ENCODE measurements at places on chromosomes 1 and 21.

GRCh38 chr21:37000381-37000780 lies 6.1 kb upstream of the RIPPLY3 start:
- no peak for DNase-seq

GRCh38 chr1:25615172-25615541 lies 1.4 kb upstream of the MAN1C1 start:
- no peak for DNase-seq

DNA sequence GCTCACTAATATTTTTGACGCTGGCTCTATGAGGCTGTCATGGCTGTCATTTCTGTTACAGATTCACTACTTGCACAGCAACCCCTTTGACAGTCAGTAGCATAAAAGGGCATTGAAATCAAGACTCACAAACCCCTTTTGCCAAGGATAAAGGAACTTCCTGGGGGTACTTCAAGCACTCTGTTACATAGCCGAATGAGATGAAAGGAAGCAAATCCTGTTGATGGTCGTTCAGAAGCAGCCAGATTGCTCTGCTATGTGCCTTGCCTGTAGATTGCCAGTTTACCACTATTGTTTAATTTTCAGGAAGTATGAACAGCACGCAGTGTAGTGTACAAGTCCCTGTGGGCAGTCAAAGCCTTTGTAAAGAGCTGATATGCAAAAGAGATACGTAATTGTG lies 296.2 kb downstream of the LRRIQ3 start:
- no peak for DNase-seq

- no peak for DNase-seq
These were observed 30.8 kb downstream of the SERBP1 start for GRCh38 chr1:67399199-67399993.

GRCh38 chr1:211548321-211549091 lies 30.5 kb downstream of the SLC30A1 start:
- DNase-seq, result no peak

DNA sequence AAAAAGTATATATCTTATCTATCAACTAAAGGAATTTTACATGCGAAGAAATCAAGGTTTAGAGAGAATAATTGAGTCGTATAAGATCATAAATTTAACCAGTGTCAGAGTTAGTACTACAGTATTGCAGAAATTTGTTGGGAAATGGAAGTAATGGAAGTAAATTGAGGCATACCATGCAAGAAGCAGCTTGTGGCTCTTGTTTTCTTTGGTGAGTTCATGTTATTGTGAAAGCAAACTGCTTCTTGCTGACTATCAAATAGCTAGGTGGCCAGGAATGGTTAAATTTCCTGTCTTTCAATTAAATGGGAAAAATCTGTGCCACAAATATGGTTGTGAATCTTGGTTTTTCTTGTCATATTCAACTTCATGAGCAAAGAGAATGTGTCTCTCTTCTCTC lies 652.7 kb downstream of the LMO4 start:
- DNase-seq, result no peak

DNA sequence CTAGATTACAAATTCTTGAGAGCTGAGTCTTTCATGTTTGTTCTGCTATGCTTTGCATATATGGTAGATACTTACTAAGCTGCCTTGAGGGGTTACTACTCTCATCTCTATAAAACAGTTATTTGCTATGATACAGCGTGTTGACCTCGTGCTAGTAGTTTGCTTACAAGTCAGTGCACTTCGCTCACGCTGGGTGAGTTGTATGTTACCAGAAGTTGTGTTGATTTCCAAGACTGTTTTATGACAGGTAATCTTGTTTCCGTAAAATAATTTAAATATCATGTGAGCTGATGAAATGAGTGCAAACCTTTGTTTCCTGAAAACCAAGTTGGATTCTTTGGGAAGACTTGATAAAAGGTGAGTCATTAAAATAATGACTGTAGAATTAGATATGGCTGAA lies 7.3 kb downstream of the MRPS6 start:
- no peak for DNase-seq

DNA sequence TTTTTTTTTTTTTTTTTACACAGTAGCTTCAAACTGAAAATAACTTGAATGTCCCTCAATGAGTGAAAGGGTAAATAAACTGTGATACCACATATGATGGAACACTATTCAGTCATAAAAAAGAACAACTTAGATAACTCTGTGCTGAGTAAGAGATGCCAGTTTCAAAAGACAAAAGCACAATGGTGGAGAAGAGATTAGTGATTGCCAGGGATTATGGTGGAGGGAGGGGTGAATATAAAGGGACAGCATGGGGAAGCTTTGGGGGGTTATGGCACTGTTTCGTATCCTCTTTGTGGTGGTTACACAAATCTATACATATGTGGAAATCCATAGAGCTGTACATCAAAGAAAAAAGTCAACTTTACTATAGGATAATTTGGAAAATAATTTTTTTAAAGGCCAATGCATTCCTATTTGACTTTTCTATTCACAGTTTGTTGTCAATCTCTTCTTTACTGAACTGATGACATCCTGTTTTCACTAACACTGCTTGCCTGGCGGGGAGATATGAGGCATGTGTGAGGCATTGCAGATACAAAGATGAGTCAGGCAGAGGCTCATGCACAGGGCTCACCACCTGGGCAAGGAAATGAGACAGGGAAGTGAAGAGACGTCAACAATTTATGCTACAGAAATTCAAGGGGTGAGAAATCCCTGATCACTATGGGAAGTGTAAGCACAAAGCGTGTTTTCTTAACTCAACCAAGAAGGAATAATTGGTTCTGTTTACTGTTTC lies 302.7 kb downstream of the DUSP10 start:
- peak; percentile 52 for DNase-seq

DNA sequence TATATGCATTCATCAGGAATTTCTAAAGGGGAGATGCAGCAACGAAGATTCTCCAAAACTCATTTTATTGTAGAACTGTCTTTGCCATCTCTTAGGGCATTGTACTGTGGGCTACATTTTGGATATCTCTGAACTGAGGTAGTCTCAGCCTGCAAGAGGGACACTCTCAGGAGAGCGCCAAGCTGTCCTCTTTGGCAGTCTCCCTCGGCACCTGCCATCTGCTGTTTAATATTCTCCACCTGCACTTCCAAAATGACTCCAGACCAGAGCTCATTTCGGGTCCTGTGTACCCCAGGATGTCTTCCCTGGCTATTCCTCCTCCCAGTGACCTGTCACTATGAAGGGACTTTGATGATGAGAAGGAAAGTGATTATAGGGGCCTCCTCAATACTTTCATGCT lies 356.3 kb upstream of the C1orf174 start:
- DNase-seq, result no peak

- DNase-seq, result no peak
These were observed 155.7 kb upstream of the CAMK1G start for GRCh38 chr1:209427811-209428210.

DNA sequence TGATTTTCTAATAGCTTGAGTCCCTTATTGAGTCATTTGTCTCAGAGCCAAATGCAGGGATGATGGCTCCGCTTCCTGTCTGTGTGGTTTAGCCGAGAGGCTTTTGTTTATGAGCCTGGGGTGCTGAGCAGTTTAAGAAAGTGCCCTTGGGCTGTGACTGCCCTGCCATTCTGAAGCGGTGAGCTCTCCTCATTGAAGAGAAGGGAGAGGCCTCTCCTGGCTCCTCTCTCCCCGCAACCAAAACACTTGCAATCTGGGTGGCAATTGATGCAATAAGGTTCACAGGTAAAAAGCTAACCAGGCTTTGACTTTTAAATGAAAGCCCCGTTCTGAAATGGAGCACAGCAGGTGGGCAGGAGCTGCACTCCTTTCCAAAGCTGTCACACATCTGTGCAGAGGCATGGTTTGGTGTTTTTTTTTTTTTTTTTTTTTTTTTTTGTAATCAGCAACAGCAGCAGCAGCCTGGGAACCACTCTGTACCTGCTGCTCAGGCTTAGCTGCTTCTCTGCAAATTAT lies 403.7 kb downstream of the SIPA1L2 start:
- DNase-seq, result peak; percentile 28

- DNase-seq, result no peak
These were observed 3.7 kb upstream of the TMEM39B start for GRCh38 chr1:32068957-32069588.

DNA sequence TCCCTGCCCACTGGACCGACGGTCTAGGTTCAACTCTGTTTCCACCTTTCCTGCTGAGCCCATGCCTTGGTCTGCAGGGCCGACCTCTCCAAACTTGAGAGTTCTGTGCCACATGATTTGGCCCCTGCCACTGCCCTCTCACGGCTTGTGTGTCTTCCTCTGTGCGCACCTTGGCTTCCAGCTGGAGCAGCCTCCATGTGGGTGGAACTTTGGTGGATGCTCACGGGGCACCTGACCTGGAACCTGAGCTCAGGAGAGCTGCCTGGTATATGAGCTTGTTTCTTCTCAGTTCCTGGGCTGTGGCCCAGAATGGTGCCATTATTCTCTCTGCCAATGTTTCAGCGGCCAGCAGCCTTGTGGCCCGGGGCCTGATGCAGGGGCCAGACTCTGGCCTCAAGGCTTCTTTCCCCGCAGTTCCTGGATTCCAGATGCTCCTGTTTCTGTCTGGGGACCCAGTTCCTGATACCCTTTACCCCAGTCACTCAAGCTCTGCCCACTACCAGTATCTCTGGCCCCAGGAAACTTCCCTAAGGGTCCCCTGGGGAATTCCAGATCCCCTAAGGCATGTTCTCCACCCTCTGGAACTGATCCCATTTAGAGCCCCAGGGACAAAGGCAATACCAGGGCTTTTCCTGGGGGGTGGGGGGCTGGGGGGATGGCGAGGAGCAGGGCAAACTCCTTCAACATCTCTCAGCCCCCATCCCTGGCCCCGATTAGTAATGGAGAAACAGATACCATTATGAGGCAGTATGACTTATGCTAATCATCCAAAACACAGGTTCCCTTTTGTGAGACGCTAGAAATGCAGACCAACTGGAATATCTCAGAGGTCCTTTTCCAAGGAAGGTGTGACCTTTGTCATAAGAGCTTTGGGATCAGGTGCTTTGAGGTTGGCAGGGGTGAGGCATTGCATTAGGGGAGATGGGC lies 11.1 kb downstream of the QSOX1 start:
- DNase-seq, result no peak

DNA sequence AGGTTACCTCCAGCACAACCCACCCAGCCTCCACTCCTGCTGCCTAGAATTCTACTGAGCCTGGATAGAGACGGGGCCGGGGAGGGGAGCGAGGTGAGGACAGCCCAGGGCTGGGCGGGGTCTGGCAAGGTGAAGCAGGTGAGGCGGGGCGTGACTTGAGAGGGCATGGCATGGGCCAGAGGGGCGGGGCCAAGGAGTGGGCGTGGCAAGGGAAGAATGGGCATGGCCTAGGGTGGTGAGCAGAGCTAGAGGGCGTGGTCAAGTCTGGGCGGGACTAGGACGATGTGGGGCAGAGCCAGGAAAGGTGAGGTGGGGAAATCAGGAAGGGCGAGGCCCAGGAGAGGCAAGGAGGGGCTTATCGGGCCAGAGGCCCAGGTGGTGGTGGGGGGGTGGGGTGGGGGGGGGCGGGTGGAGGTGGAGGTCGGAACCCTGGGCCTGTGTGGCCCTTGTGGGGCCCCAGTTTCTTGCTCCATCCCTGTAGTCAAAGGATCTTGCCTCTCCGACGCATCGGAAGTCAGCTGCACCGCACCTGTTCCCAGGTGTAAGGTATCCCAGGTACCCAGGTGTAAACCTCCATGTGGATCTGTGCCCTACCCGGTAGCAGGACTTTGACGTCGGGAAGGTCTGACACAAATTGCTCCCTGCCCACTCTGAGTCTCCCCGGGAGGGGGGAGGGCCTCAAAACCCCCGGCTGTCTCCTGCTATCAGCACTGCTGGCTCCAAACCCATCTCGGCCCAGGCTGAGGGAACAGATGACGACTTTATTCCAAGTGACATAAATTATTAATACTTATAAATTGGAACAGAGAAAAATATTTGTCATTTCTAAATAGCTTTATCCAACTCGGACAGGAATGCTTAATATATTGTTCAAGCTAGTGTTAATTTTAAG lies 32.9 kb upstream of the UTS2 start:
- DNase-seq, result no peak

DNA sequence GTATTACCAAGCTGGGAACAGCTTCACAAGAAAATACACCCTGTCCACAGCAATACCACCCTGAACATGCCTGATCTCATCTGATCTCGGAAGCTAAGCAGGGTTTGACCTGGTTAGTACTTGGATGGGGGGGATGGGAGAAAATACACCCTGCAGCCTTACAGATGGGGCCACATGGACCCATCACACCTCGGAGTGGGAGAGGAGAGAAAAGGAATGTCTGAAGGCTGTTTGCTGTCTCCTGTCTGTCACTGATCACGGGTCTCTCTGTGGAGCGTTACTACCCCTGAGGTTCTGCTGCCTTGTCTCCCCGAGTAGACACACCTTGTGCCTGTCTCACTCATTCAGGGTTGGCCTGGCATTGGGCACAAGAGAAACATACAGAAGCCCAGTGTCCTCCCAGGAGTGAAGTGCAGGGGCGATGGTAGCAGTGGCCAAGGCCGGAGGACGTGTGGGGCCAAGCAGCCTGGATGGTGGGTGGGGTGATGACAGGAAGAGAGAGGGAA lies 48.0 kb downstream of the TEX35 start:
- DNase-seq, result no peak

DNA sequence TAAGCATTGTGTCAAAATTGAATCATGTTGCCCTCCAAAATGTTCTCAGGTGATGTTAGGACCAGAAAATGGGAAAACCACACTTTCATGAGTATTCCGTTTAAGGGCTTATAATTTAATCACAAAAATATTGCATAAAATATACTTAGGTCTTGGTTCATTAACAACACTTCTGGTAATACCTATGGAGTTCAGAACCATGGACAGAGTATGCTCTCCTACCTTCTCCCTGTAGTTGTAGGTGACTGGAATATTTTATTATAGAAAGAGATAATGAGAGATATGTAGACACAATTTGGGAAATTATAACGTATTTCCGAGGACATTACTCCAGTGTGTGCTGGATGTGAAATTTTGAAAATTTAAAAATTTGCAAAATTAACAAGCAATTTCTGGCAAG lies 232.5 kb downstream of the NCAM2 start:
- DNase-seq, result no peak

DNA sequence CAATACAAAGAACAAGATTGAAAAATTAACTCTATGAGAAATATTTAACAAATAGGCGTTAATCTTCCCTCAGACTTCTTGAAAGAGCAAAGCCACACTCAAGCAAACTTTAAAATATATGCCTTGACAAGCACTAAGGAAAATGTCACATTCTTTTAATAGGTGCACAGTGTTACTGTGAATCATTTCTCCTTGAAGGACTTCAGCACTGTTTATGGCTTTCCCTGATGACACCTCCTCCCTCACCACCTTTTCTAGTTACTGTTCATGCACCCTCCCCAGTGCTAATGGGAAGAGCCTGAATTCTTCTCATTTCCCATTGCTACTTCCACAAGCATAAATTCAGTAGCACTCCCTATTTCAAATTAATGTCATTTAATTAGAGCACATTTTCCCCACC lies 299.5 kb upstream of the RRP15 start:
- no peak for DNase-seq

- no peak for DNase-seq
These were observed 83.1 kb upstream of the HAO2 start for GRCh38 chr1:119285482-119285881.

DNA sequence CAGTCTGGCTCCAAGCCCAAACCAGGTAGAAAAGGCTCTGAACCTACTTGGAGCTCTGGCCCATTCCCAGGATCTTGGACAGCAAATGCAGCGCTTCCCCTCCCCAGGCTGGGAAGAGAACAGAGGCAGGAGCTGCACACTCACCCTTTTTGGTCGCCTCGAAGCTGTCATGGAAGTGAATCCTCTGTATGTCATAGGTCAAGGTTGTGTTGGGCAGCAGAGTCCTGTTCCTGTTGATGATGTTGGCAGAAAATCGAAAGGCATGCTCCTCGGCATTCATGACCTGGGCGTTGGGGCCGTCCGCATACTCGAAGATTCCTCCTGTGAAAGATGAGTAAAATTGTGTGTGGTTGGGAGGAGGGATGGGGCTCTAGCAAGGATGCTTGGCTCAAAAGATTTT lies 143.5 kb downstream of the GRIK3 start:
- DNase-seq, result no peak

All from CD4-positive, alpha-beta T cell (primary cell).